ENCODE measurements at places on chromosomes 2 and 18.

GRCh38 chr2:157173740-157174184 lies 83.7 kb upstream of the GALNT5 start:
- DNase-seq, result peak; percentile 71

- DNase-seq, result no peak
These were observed 459.3 kb upstream of the TRIB2 start for GRCh38 chr2:12257476-12257875.

DNA sequence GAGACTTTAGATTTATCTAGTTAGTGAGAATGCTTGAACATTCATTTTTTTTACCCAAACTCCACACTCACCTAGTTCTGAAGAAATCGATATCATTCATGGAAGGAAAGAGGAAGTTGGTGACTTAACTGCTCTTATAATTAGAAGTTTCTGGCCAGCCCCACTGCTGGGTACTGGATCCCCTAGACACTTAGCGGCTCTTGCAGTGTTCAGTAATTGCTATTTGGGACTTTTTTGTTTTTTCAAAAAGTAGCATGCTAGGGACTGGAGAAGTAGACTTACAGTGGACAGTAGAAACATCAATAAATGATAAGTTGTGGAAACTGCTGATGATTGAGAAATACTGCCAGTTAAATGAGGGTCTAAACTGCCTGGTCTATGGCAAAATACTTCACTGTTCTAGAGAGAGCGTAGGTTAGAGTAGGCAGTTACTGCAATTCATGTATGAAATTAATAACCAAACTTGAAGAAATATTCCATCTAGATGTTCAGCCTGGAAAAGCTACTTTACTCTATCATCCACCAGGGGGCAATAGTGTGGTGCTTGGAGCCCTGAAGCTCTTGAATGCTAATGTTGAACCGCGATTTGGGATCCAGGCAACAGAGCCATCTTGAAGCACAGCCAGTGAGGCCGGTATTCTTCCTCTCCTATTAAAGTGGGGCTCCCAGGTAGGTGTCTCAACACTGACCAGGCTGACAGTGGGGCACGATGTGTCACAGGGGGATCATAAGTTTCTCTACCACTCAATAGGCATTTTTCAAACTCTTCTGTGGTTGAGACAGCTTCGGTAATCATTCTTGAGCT lies 146.1 kb upstream of the SESTD1 start:
- peak; percentile 58 for DNase-seq

DNA sequence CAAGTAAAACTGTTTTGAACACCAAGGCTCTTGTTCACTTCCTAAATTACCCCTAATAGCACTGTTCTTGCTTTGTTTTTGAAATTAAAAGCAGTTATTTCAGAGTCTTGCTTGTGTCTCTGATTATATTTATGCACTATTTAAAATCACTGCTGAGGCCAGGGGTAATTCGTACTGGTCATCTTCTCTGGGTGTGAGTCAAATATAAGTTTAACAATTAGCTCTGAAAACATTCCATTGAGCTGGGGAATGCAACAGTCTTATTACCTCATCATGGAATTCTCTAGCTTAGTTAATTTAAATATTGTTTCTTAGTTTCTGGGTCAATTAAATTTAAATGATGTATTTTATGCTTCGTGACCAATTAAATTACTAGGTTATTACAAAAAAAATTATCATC lies 135.0 kb downstream of the MEIS1 start:
- DNase-seq, result no peak

DNA sequence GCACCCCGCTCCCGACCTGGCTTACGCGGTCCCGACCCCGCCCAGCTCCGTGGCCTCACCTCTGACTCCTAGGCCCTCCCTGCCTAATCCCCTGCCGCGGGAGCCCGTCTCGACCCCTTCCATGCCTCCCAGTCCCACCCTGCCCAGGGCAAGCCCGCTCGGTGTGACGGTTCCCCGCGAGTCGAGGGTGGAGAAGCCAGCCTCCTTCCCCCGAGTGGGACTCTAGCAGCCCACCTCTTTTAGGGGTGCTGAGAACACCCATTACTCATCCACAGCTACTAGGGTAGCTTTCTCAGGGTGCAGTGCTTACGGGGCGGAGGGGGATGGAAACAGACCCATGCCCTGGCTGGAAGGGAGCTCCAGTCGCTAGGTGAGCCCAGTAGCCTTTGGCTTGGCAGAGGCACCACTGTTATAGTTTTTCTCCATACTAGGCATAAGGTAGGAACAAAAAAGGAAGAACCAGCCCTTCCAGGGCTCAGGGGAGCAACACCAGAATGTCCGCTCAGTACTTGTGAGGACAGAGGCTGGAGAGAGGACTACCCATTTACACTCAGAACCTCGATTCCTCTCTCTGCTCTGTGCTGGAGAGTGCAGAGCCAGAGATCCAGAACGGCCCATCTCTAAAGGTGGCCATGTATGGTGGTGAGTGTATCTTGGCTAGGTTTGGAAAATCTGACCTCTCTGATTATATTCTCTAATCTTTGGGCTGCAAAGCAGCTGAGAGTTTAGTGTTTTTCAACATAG lies 606 bp downstream of the AGBL5 start:
- peak; percentile 15 for DNase-seq

All from cerebellum (tissue), 4 donors.